Stimulated activated CD8-positive, alpha-beta memory T cell treated with anti-CD3 and anti-CD28 coated beads, Interleukin-7, amount 100 ng/mL, for 4 hours (primary cell): ENCODE measurements at places on chromosomes 16 and 17.

DNA sequence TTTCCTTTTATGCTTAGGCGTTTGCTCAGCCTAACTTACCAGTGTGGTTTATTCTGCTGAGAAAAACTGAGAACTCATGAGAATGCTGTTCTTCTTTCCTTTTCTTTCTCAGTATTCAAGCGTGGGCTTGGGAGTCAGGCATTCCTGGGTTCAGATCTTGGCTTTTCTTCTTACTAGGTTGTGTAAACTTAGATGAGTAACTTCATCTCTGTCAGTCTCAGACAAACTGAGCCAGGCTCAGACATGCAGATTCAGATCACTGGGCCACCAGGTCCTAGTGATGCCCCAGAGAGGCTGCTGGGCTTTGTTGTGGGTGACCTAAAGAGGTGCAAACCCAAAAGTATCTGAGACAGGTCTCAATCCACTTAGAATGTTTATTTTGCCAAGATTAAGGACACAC is 95.8 kb upstream of the MPHOSPH6 start:
- no peak for DNase-seq

DNA sequence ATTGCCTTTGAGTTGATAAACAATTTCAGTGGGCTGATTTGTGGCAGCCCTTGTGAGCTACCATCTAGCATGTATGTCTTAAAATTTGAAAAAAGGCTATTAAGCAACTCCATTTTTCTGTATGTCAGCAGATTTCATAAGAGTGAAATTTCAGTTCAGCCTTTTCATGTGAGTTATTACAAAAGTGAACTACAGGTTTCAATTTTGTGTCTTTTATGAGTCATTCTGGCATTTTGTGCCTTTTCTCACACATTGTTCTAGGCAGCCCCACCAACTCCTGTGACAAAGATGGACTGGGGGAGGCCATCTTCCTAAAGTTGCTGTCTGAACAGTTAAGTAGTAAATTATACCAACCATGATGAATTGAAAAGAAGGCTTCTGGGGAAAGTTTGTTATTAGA is 52.1 kb downstream of the USP10 start:
- no peak for DNase-seq

DNA sequence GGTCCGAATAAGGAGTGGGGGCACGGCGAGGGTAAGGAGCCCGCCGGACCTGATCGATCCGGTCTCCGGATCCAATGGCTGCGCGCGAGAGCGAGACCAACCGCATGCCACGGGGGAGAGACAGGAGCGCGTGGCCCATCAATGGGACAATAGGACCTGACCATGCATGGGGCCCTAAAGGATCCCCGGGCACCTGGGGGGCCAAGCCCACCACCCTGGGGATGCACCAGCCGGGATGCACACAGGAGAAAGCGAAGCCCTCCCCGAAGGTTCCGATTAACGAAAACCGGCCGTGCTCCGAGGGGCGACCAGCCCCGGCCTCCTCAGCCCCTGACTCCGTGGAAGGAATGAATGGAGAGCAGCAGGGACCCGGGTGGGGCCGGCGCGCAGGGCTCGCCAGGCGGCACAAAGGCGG is 525 bp downstream of the JPT1 start:
- DNase-seq: no peak

DNA sequence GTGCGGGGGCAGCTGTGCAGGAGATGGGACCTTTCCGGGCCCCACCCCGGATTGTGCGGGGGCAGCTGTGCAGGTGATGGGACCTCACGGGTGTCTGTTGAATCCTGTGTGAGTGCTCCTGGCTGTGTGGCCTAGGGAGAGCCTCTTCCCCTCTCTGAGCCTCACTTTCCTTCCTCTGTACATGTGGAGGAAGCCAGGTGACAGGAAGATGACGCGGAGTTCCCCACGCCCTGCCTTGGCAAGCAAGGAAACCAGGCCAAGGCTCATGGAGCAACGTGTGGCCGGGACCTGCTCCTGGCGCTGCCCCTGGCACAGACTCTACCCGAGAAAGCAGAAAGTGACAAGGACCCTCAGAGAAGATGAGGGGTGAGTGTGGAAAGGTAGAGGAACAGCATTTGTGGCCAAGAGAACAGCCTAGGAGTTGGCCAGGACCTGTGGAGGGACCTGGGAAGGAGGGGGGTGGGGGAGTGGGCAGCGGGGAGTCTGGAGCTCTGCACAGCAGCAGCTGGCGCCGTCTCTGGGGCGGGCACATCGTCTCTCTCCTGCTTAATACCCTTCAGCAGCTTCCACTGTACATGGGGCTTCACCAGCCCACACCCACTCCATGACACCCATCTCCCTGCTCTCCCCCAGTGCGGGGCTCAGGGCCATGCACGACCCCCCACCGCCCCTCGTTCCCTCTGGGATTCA is 38.4 kb upstream of the PABPN1L start:
- no peak for DNase-seq

DNA sequence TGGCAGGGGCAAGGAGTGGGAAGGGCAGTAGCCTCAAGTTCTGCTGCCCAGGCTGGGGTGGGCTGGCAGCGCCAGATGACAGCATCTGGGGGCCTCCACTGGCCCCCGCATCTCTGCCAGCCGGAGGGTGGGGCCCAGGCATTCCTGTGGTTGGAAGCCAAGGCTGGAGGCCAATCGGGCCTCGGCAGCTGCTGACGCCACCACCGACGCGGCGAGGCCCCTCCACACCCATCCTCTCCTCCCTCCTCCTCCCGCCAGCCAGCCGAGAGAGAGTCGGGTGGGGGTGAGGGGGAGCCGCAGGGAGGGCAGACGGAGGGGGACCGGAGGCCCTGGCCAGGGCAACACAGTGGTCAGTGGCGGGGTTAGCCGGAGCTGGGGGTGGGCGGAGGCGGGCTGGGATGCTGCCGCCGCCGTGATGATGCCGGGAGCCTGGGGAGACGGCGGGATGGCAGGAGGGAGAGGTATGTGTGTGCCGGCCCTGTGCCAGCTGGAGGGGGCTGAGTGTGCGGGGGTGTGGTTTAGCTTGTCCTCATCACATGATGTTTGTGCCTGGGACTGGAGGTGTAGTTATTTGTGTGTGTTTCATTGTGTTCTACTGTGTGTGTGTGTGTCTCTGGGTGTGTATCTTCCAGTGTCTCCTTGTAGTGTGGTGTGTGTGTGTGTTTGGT is 36.6 kb downstream of the ARHGAP23 start:
- DNase-seq: no peak

GRCh38 chr16:14608604-14609003 is 21.5 kb downstream of the PARN start:
- no peak for DNase-seq

DNA sequence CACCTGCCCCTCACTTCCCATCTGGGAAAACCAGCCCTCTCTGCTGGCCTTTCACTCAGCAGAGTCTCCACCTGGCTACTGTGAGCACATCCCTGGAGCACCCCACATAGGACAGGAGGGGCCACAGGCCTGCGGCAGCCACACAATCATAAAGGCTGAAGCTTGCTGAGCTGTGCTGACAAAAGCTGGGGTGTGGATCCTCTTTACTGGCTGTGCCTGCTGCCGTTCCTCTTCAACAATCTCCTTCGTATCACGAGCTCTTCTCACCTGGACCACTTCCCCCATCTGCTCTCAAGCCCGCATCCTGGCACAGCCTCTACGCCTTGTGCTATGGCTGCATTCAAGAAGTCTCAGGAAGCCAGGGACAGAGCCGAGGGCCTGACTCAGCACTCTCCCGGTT is 86.1 kb downstream of the ZNF778 start:
- no peak for DNase-seq

- no peak for DNase-seq
Observed at GRCh38 chr16:57575468-57576277, 33.2 kb downstream of the ADGRG5 start.

GRCh38 chr17:7080456-7081041 is 498 bp upstream of the CLEC10A start:
- no peak for DNase-seq

DNA sequence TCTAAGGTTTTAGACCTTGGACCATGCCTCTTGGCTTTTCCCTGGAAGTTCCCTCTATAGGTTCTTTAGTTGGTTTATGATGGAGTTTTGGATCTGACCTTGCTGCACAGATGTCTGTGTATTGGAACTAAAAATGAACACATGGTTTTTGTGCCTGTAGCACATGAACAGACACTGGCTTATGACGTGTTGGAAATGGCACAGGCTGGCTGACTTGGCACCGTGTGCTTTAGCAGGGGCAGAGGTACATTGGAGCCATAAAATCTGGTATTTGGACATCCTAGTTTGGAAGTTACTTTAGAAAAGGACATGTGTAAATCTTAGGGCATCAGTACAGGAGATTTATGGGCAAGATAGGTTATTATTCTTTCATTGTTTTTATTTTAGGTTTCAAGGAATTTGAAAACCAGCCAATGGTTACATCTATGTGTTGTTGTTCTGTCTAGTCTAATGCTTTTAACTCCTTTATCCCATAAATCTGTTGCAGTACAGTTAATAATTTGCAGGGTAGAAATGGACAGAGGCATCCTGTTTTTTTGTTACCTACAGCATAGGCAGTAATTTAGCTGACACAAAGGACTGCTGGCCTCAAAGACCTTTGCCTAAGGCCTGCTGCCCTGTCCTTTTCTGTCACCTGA is 6.0 kb downstream of the SOCS7 start:
- no peak for DNase-seq

DNA sequence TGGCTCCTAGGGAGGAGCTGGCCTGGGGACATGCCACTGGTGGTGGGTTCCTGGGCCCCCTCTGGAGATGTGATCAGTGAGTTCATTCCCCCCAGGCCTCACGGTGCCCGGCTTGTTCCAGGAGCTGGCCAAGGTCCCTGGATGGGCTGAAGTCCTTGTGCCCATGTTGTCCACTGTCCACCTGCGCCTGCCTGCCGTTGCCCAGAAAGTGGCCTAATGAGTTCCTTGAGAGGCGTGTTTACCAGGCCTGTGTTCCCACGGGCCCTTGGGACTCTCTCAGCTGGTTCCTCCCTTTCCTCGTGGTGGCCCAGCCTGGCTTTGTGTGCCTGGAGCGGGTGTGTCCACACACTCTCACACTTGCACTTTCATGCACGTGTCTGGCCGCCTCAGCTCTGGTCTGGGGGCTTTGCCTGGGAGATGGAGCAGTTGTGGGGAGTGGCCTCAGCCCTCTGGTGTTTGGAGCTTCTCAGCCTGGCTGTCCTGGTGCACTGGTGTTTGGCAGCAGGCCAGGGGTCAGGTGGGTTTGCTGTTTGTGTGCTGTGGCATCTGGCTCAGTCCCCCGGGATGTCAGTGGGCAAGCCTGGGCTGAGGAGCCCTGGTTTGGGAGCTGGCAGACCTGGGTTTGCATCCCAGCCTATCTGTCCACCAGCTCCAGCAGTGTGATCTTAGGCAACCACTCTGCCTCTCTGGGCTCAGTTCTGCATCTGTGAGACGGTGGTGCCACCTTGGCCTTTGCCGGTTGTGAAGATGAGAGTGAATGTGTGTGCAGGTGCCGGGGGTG is 18.0 kb downstream of the ADCY7 start:
- DNase-seq: no peak

- DNase-seq: no peak
Observed at GRCh38 chr17:14084955-14085354, 15.7 kb downstream of the COX10 start.

GRCh38 chr16:71360378-71360777 is 1.9 kb downstream of the CALB2 start:
- no peak for DNase-seq

DNA sequence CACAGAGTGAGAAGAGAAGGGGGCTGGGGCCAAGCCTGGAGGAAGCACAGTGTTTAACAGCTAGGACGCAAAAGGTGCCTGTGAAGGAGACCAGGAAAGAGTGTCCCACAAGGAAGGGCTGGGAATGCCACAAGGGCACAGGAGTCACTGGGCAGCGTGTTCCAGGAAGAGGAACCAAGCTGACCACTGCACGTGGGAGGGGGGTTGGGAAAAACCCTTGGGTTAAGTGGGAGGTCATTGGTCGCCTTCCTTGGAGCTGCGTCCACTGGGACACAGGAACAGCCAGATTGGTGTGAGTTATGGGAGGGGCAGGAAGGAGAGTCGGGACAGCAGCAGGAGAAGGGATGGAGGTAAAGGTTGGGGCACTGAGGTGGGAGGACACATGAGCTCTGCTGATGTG is 12.9 kb downstream of the TTYH2 start:
- no peak for DNase-seq

DNA sequence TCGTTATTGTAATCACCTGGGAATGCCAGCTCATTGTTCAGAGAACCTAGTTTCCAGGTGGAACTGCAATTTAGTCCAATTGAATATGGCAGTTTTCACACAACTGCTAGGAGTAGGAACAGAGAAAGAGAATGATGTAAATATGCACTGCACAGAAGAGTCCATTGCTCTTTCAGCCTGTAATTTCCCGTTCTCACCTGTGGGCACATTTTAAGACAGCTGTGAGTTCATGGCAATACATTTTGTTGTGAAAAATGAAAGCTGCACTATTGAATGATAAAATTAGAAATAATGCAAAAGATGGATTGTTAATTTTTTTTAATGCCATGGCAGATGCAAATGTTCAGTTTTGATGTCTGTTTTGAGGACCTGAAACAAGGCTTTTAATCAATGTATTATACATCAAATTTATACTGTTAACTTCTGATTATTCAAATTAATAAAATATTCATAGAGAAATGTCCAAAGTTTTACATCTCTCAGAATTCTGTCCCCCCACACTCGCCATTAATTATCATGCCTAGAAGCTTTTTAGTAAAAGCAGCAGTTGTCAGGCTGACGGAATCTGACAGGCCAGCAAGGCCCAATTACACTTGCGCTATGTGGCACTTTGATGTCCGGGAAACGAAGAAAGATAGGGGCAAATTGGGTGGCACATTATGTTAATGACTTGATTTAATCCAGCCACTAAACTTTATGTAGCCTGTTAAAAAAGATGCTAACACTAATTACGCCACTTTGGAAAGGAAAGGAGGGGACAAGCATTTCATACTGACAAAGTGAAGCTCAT is 72.2 kb downstream of the RPGRIP1L start:
- no peak for DNase-seq

DNA sequence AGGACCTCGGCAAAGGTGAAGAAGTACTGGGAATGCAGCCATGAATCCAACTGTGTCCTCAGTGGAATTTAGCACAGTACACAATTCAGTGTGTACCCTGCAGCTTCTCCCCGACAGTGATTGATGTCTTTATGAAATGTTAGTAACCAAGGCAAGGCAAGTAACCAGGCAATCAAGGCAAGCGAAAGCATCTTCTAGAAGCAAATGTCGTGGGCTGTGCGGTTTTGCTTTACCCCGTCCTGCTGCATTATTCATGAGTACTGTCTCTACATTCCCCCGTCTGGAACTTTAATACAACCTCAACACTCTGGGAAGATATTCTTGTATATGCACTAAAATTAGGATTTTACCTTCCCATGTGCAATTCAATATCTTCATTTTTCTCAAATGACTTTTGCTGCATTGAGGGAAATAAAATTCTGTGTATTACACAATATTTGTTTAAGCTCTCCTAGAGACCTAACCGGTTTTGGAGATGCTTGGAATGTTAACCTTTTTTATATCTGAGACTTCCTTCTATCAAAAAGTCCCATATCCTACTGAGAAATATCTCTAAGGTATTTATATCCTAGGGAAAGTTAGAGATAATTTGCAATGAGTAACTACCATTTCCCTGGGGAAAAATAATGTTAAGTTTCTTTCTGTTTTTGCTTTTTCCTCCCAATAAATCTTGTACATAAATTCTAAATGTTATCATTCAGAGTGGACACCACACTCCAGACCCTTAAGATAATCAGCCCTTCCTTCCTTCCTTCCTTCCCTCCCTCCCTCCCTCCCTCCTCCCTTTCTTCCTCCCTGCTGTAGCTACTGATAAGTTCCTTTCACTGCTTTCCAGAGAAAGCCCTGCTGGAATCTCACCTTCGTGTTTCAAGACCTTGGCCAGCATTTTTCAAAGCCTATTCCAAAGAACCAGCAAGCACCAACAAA is 51.9 kb upstream of the ADORA2B start:
- no peak for DNase-seq
